ENCODE measurements at places on chromosomes 7 and 10.

DNA sequence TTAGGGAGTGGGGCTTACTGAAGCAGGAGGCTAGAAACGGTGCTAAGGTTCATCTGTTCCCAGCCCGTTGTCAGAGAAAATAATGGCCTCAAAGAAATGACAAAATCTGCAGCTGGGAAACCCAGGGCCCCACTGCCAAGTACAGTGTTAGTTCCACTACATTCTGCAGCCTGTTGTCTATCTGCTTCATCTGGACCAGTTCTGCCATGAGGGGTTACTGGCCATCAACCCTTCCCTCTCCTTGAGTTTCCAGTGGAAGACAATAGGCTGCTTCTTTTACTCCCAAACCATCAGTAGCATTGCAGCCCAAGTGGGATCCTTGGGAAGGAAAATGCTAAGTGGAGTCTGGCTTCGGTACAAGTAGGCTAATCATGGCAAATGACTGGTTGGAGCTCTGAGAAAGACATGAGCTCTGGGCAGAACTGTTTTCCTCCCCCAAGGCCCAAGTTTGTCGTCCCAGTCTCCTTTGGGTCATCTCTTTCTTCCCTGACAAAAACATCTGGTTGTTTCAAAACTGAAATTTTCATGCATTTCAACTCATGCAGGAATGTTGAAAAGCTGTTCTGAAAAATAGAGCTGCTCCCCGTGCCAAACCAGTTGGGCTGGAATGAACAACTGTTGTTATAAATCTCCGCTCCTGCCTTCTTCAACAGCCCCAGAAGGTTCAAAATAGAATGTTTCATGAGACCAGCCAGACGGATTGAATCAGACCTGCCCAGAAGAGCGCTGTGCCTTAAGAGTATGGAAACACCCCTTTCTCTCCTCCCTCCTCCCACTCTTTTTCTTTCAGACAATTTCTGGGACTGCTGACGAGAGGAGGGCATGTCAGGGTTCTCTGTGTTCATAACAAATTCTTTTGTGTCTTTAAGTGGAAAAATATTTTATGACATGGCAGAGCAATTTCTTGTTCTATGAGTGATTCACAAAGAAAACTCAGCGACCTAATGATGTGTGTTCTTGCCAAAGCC lies 116.6 kb downstream of the RAB18 start:
- DNase-seq: peak; percentile 26

DNA sequence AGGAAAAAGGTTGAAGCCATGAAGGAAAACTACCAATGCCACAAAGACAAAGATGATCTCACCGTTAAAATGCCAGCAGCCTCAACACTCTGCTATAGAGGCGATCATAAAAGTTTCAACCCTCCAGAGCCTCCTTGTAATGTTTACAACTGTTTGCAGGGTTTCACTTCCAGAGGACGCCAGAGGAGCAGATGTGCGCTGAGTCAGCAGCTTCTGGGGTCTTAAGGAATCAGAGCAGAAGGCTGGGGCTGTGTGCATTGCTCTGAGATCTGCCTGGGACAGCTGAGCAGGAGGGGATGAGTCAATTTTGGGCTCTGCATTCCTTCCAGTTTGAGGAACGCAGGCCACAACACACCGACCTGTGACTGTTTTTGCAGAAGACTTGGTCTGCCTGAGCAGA lies 98.3 kb downstream of the TMEM130 start:
- DNase-seq: peak; percentile 19

DNA sequence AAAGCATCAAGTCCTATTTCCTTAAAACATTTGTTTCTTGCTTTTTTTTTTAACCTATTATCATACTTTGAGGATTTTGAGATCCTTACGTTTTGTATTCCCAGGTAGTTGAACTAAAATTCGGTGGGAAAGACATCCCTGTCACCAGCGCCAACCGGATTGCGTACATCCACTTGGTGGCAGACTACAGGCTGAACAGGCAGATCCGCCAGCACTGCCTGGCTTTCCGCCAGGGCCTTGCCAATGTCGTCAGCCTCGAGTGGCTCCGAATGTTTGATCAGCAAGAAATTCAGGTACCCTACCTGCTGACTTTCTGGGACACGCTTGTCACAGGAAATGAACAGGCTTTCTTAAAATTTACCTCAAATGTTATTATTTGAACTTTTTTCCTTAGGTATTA lies 83.0 kb upstream of the DNAJB6 start:
- DNase-seq: no peak

- no peak for DNase-seq
Observed at GRCh38 chr7:50411332-50411731, 38.8 kb downstream of the FIGNL1 start.

DNA sequence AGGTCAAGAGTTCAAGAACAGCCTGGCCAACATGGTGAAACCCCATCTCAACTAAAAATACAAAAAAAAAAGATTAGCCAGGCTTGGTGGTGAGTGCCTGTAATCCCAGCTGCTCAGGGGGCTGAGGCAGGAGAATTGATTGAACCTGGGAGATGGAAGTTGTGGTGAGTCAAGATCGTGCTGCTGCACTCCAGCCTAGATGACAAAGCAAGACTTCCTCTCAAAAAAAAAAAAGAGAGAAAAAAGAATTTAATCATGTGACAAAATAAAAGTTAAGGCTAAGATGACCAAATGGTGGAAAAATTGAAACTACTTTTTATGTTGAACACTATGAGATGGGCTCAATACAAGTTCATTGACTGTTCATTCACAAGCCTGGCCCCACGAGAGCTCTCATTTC lies 141.1 kb upstream of the WDR11 start:
- no peak for DNase-seq

- DNase-seq: no peak
Observed at GRCh38 chr10:99619090-99619800, 994 bp downstream of the SLC25A28 start.

DNA sequence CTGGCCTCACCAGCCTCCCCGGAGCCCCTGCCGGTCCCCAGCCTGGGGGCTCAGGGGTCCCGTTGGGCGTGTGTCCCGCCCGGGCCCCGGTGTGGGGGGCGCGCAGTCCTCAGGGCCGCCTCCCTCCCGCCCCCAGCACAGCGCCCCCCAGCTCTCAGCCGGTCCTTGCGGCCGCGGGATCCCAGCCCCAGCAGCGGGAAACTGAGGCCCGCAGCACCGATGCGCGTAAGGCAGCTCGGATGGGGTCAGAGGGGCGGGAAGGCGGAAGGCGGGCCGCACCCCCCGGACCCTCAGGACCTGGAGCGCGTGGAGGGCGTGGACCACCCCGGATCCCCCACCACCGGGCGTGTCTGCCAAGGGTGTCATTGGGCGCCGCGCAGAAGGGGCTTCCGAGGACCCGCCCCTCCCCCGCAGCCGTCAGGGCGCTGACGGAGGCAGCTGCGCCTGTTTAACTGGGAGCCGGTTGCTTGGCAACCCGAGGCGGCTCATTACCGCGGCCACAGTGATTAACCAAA lies 14.9 kb downstream of the UNCX start:
- no peak for DNase-seq

DNA sequence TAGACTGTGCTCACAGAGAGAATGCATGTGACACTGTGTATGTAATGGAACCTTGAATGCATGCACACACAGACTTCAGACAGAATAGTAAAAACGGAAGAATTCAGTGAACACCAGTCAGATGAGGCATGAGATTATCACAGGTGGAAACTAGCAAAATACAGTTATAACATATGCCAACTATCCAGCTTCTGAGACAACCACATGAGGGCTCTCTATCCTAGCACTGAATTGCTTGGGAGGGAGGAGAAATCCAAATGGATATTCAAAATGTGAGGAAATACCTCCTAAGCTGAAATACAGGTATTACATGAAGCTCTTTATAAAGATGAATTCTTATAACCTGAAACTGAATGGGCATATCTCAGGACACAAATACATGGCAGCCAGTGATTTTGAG lies 30.6 kb downstream of the GARS1 start:
- DNase-seq: no peak

DNA sequence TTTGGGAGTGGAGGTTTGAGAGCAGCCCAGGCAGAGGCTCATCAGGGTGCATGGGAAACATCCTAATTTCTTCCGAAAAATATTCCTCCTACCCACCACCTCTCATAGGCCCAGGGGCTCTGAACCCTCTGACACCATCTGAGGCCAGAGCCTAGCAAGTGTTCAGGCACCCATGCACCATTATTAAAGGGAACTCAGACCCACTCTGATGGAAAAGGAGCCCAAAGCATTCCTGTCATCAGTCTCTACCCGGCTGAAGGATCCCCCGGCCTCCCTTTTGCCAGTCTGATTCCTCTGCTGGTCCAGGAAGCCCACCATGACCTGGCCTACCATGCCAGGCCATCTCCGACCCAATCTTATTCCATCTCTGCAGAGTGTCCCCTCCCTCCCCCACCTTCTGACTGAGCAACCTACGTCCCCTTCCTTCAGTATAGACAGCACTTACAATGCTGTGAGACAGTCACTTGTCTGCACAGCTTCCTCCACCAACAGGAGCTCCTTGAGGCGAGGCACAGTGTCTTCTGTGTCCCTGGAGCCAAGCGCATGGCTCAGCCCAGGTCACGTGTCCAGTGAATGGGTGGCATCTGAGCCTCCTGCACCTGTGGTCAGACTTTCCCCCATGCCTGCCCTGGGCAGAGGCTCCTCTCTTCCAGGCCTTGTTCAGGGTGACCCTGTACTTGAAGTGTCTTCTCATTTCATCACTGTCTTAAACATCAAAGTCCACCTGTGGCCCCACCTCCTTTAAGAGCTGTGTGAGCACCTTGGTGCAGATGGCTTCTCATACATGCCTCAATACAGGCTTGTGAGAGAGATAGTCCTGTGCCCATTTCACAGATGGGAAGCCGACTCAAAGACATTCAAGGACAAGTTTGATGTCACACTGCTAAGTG lies 889 bp upstream of the GPR15LG start:
- DNase-seq: no peak

GRCh38 chr10:70418229-70418628 lies 14.3 kb downstream of the EIF4EBP2 start:
- peak; percentile 17 for DNase-seq

DNA sequence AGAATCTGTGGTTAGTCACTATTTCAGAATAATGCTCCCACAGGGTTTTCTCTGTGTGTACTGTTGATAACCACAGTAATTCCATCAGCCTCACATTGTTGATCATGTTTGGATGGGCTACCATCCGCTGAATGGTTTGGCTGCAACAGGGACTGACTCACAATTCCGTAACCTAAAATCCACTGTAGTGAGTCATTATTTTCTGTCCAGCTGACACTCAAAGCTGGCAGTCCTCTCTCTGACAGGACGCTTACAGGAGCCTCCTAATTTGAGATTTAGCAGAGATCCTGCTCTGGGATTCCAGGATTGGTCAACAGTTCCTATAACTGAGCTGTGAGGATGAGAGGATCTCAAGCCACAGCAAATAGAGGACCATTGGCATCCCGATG lies 32.7 kb downstream of the VWA2 start:
- DNase-seq: peak; percentile 97

- no peak for DNase-seq
Observed at GRCh38 chr10:59631237-59631636, 78.4 kb downstream of the SLC16A9 start.

GRCh38 chr10:34699904-34700517 lies 115.1 kb downstream of the PARD3 start:
- no peak for DNase-seq

- DNase-seq: no peak
Observed at GRCh38 chr10:22631185-22631584, 83.2 kb downstream of the PIP4K2A start.

GRCh38 chr10:71079761-71080380 lies 132.5 kb upstream of the UNC5B start:
- DNase-seq: no peak

DNA sequence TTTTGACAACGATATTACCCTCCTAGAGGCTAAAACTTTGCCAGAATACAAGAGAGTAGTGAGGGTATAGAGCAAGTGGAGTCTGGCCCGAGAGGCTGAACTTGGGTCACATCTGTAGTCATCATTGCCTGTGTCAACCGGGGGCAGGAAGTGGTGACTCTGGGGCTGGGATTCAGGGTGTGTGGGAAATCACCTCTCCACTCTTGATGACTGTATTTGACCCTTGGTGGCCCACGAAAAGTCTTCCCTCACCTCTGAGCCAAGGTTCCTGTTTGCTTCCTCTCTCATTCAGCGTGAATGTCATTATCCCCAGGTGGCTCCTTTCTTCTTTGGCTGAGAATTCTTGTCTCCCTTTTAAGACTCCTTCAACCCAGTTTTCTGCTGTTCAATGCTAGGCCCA lies 240.4 kb downstream of the ABCA13 start:
- peak; percentile 25 for DNase-seq

DNA sequence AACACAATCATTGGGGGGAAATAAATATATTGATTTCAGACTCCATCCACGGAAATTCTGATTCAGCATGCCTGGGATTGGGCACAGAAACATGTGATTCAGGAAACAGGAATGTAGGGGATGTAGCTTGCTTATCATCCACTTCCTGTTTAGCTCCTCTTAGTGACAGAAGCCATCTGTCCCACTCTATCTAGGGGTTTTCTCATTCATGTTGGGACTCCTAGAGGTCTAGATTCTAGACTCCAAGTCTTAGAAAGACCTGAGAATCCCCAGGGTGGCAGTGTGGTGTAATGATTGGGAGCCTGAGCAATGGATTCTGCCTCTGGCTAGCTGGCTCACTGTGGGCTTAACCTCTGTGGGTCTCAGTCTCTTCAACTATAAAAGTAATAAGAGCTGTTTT lies 67.9 kb downstream of the CDK1 start:
- peak; percentile 75 for DNase-seq

DNA sequence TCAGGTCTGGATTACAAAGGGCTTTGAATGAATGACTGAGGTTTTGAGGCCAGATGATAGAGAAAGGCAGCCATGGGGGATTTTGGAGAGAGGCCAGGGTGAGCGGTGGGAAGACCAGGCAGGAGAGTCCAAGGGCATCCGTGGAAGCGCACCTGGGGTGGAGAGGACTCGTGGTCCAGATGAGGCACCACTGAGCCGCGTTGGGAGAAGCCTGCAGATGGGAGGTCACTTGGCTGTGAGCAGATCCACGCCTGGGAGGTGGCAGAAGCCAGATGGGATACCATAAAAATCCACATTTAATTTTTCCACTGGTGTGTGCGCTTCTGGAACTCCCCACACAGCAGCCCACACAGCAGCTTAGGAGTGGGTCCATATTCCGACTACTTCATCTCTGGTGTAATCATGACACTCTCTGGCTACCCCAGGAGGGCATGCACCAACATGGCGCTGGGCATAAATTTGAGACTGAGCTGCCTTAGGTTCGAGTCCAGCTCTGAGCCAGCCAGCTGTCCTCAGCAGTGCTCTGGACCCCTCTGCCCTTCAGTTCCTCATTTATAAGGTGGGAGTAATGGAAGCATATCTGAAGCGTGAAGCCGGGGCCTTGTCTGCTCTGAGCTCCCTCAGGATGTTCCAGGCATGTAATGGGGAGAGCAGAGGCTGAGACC lies 90.2 kb upstream of the FAM20C start:
- no peak for DNase-seq

GRCh38 chr7:125651823-125652528 lies 722.4 kb upstream of the POT1 start:
- no peak for DNase-seq

DNA sequence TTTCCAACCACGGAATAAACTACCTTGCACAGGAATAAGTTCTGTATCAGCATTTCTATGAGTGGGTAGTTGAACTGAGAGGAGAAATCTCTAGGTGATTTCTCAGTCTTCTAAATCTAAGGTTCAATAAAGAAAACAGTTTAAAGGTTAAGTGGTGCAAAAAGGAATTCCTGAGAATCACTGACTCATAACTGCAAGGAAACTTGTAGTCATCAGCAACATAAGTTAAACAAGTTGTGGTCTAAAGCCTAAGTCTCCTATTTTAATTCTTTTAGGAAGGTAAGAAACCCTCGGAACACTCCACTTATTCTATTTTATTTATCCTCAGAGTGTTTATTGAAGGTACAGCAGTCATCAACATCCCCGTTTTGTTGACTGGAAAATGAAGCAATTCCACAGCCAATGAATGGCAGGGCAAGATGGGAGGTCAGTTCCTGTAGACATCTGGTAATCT lies 92.4 kb upstream of the PIK3CG start:
- DNase-seq: peak; percentile 67
